ENCODE measurements at places on chromosomes 5 and 9. TPM values are rescaled to one million over a fixed set of nuclear protein-coding genes. Genes with fewer than 3 reads are reported as not detected.

GRCh38 chr5:176740131-176740701 is 70.1 kb upstream of the UNC5A start:
- no peaks in the 10 kb centered on the region for H3K4me1 ChIP-seq
- no peak overlapping the region for H3K4me3 ChIP-seq
- H3K27me3 ChIP-seq, result peaks cover 53% of the 10 kb centered on the region
- no peaks in the 10 kb centered on the region for H3K36me3 ChIP-seq
- peak; percentile 10 for DNase-seq
- no peak overlapping the region for H3K27ac ChIP-seq

GRCh38 chr5:174172152-174172551 is 126.6 kb downstream of the NSG2 start:
- H3K4me3 ChIP-seq, result no peak overlapping the region
- H3K4me1 ChIP-seq, result no peaks in the 10 kb centered on the region
- H3K36me3 ChIP-seq, result no peaks in the 10 kb centered on the region
- no peak overlapping the region for H3K27ac ChIP-seq

DNA sequence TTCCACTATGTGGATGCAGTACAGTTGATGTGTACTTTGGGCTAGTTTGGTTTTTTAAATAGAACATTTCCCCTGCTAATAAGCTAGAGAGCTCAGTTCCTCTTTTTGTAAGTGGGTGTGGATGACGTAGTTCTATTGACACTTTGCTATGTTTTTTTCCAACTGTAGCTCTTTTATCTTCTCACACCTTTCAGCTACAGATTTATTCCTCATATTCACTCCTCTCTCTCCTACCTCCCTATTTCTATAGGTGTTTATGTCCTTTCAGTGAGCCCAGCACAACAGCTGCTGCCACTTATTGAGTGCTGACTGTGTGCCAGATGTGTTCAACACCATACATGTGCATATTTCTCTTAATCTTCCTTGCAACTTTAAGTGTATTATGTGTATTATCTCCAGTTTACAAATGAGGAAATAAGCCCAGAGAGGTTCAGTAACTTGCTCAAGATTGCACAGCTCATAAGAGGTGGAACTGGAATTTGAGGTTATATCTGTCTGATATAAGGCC is 215.7 kb downstream of the SEMA6A start:
- H3K27me3 ChIP-seq, result no peaks in the 10 kb centered on the region
- H3K27ac ChIP-seq, result no peak overlapping the region
- H3K4me3 ChIP-seq, result no peak overlapping the region
- peaks cover 8% of the 10 kb centered on the region for H3K4me1 ChIP-seq

The IRGM gene
- 1.9 TPM for polyA plus RNA-seq

DNA sequence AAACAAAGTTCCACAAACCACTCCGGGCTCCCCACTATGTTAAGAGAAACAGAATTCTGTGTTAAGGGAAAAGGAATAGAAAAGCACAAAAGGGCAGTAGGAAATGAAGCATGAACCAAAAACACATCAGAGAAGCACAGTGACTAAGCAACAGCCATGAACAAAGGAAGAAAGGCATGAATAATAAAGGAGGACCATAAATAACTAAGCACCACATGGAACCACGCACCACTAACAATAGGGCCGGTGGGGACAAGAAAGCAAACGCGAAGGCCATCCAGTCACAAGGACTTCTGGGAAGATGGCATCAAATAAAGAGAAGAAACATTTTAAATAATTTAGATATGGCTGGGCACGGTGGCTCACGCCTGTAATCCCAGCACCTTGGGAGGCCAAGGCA is 18.0 kb downstream of the PRUNE2 start:
- H3K4me3 ChIP-seq, result no peak overlapping the region
- no peak overlapping the region for H3K27ac ChIP-seq
- no peaks in the 10 kb centered on the region for H3K36me3 ChIP-seq
- no peak for DNase-seq
- H3K4me1 ChIP-seq, result no peaks in the 10 kb centered on the region

DNA sequence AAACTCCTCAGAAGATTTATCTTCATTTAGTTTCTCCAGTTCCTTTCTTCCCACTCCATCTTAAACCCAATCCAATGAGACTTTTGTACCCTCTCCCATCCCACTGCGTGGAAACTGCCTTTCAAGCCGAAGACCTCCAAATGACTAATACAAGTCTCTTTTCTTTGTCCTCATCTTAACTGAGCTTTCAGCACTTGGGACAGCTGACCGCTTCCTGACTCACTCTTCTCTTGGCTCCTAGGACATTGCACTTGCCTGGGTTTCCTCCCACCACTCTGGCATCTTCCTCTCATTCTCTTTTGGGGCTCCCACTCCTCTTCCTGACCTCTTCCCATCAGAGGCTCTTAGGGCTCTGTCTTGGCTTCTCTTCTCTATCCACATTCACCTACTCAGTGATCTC is 243.7 kb downstream of the HSPA4 start:
- peaks cover 12% of the 10 kb centered on the region for H3K4me1 ChIP-seq
- no peaks in the 10 kb centered on the region for H3K27me3 ChIP-seq
- no peak overlapping the region for H3K4me3 ChIP-seq
- H3K36me3 ChIP-seq, result no peaks in the 10 kb centered on the region
- H3K27ac ChIP-seq, result no peak overlapping the region
- DNase-seq, result no peak

DNA sequence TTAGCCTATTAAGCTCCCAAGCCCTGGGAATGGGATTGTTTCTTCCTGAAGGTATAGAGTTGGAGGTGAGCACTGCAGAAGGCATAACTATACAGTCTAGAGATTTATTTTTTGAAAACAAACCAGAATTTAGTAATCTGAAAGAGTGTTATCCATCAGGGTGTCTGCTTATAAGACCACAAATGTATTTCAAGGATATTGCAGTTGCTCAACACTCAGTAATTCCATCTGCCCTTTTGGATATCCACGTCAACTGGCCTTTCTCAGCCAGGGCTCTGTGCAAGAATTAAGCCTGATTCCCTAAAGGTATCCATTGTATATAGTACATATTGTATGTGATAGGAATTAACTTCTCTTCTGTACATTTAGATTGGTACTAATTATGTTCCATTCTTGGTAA is 15.0 kb upstream of the IL31RA start:
- H3K36me3 ChIP-seq, result no peaks in the 10 kb centered on the region
- H3K27me3 ChIP-seq, result no peaks in the 10 kb centered on the region
- no peak overlapping the region for H3K27ac ChIP-seq
- no peak for DNase-seq
- H3K4me3 ChIP-seq, result no peak overlapping the region
- no peaks in the 10 kb centered on the region for H3K4me1 ChIP-seq

DNA sequence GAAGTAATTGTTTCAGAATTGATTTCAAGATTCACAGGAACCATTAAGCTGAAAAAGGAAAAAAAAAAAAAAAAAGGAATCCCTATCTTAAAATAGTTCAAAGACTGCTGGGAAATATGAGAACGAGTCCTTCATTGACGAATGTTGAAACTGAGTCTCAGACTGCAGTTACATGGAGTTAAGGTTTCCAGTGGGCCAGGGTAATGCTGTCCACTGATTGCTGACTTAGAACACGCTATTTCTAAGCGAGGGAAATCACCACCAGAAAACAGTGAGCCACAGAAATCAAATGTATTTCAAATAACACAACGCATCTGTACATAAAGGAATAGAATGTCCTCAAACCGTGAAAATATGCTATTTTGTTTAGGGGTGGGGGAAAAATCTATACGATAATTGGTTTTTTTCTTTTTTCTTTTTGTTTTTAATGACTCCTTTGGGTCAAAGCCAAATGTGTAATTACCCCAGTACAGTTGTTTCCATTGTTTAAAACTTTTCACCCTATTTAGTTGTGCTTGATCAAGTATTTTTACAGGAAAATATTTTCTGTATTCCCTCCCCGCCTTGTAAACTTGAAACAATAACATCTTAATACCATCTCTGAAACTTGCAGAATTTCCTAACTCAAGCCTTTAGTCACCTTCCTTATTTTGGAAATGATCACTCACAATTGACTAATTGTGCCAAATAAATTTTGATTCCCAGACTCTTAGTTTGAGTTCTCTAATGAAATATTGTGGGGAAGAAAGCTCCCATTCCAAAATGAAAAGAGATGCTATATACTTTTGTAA is 208.3 kb downstream of the MCTP1 start:
- no peaks in the 10 kb centered on the region for H3K27me3 ChIP-seq
- H3K4me3 ChIP-seq, result no peak overlapping the region
- no peaks in the 10 kb centered on the region for H3K36me3 ChIP-seq
- H3K4me1 ChIP-seq, result peaks cover 4% of the 10 kb centered on the region
- DNase-seq, result no peak

DNA sequence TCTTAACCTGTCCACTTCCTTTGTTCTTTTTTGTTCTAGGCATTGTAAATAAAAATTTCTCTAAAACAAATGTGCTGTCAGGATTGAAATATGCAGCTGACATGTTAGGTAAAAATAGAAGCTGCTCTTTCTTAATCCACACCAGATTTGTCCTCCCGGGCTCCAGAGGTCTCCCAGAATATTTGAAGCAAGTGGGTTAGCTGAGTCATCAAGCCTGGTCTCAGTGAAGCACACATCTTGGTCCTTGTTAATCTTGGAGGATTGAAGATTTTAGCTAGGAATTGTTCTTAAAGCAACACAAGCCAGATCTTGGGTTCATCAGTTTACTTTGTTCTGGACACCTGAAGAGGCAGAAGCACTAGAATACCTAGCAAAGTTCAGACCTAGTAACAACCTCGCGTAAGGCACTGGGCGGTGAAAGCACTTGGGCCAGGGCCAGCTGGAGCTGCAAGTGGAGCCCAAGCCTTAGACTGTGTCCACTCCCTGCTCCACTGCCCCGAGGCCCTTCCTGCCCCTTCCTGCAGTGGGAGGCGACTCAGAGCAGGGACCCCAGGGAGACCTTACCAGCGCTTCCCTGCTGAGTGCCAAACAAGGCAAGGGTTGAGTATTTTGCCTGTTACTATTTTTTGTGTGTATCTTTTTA is 36.5 kb downstream of the HABP4 start:
- no peak overlapping the region for H3K27ac ChIP-seq
- no peak overlapping the region for H3K4me3 ChIP-seq
- H3K27me3 ChIP-seq, result no peaks in the 10 kb centered on the region
- no peak for DNase-seq
- peaks cover 14% of the 10 kb centered on the region for H3K4me1 ChIP-seq

The ADAMTS19 gene
- not detected for polyA plus RNA-seq

DNA sequence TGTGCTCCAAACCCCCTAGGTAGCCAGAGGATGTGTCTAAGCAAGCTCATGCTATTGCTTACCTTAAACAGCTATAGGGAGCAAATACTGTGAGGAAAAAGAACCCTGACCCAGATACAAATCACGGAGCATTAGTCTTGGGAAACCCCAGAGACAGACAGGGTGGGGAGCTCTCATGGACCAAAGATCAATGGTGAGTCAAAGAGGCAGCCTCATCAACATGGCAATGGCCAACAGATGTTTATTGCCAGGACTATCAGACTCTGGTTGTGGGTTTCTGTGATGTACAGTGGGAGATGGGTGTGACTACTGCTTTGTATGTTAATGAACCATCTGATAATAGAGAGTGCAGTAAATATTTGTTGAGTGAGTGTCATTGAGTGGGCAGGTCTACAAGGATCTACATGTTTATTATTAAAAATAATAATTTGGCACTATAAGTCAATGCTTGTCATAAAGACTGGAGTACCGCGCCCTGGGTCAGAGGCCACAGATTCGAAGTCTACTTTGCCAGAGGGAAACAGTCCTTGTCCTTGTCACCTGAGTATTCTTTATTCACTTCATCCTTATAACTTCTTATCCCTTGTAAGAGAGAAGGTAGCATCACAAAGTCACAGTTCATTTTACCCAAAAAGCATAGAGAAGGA is 56.5 kb upstream of the RAI14 start:
- no peak overlapping the region for H3K4me3 ChIP-seq
- H3K36me3 ChIP-seq, result no peaks in the 10 kb centered on the region
- H3K27ac ChIP-seq, result no peak overlapping the region
- no peaks in the 10 kb centered on the region for H3K4me1 ChIP-seq
- peaks cover 1% of the 10 kb centered on the region for H3K27me3 ChIP-seq

The NRG2 gene
- 0.09 TPM for polyA plus RNA-seq

GRCh38 chr5:10431415-10431814 is 10.3 kb upstream of the ROPN1L start:
- H3K4me1 ChIP-seq, result peaks cover 2% of the 10 kb centered on the region
- H3K27me3 ChIP-seq, result no peaks in the 10 kb centered on the region
- no peak overlapping the region for H3K4me3 ChIP-seq
- H3K27ac ChIP-seq, result peak overlapping the region; percentile 36
- DNase-seq, result no peak
